Left ventricle myocardium inferior (tissue), 1 donor: ENCODE measurements at places on chromosomes 11 and 22. TPM values are rescaled to one million over a fixed set of nuclear protein-coding genes. Genes with fewer than 3 reads are reported as not detected.
A peak's percentile ranks its signal among the peaks of the same experiment; 100 is the strongest.

HOATZ gene
- not detected for total RNA-seq

- H3K36me3 ChIP-seq = no peaks in the 10 kb centered on the region
- H3K27me3 ChIP-seq = no peaks in the 10 kb centered on the region
- H3K27ac ChIP-seq = no peak overlapping the region
- no peak overlapping the region for H3K4me3 ChIP-seq
These were observed 40.7 kb downstream of the JHY start for GRCh38 chr11:122923302-122923701.

GAS2 gene
- 15.9 TPM for total RNA-seq

MUC15 gene
- not detected for total RNA-seq

- H3K4me3 ChIP-seq = no peak overlapping the region
- H3K27me3 ChIP-seq = no peaks in the 10 kb centered on the region
- H3K36me3 ChIP-seq = peaks cover 8% of the 10 kb centered on the region
These were observed 52.8 kb upstream of the GRK3 start for GRCh38 chr22:25511725-25512124.

LRRC10B gene
- 0.88 TPM for total RNA-seq

ABCG4 gene
- 1.8 TPM for total RNA-seq

CCDC81 gene
- total RNA-seq = 0.71 TPM

MYBPC3 gene
- 2,538 TPM for total RNA-seq

DENND6B gene
- 1.2 TPM for total RNA-seq

GRCh38 chr11:124745835-124746620 lies 6.0 kb downstream of the VSIG2 start:
- H3K27ac ChIP-seq = peak overlapping the region; percentile 78
- no peaks in the 10 kb centered on the region for H3K36me3 ChIP-seq
- H3K4me3 ChIP-seq = peak overlapping the region; percentile 66

LMNTD2 gene
- 0.52 TPM for total RNA-seq

GRCh38 chr22:43504068-43504467 lies 92.3 kb downstream of the MPPED1 start:
- H3K27me3 ChIP-seq = peaks cover 21% of the 10 kb centered on the region
- no peaks in the 10 kb centered on the region for H3K36me3 ChIP-seq
- no peak overlapping the region for H3K4me3 ChIP-seq
- no peaks in the 10 kb centered on the region for H3K4me1 ChIP-seq
- H3K27ac ChIP-seq = no peak overlapping the region

GRCh38 chr11:66698491-66698890 lies 20.8 kb upstream of the RBM4B start:
- no peak for DNase-seq
- no peak overlapping the region for H3K27ac ChIP-seq
- no peaks in the 10 kb centered on the region for H3K36me3 ChIP-seq
- peaks cover 8% of the 10 kb centered on the region for H3K4me1 ChIP-seq
- H3K4me3 ChIP-seq = no peak overlapping the region

DNA sequence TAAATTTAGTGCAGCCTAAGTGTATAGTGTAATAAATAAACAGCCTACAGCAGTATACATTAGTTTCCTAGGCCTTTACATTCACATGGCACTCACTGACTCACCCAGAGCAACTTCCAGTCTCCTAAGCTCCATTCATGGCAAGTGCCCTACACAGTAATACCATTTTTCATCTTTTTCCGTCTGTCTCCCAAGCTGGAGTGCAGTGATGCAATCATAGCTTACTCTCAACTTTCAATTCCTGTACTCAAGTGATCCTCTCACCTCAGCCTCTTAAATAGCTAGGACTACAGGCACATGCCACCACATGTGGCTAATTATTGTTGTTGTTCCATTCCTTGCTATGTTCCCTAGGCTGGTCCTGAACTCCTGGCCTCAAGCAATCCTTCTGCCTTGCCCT lies 54.4 kb downstream of the FCHSD2 start:
- no peaks in the 10 kb centered on the region for H3K27me3 ChIP-seq
- DNase-seq = no peak
- H3K4me1 ChIP-seq = peaks cover 22% of the 10 kb centered on the region
- no peak overlapping the region for H3K27ac ChIP-seq
- peaks cover 19% of the 10 kb centered on the region for H3K36me3 ChIP-seq

GRCh38 chr11:95283650-95284049 lies 52.6 kb upstream of the SESN3 start:
- H3K4me3 ChIP-seq = no peak overlapping the region
- H3K36me3 ChIP-seq = no peaks in the 10 kb centered on the region
- no peaks in the 10 kb centered on the region for H3K27me3 ChIP-seq
- no peak for DNase-seq
- no peaks in the 10 kb centered on the region for H3K4me1 ChIP-seq

CDC42BPG gene
- total RNA-seq = 1.1 TPM

ESAM gene
- 40.0 TPM for total RNA-seq

TIRAP gene
- 6.0 TPM for total RNA-seq

DNA sequence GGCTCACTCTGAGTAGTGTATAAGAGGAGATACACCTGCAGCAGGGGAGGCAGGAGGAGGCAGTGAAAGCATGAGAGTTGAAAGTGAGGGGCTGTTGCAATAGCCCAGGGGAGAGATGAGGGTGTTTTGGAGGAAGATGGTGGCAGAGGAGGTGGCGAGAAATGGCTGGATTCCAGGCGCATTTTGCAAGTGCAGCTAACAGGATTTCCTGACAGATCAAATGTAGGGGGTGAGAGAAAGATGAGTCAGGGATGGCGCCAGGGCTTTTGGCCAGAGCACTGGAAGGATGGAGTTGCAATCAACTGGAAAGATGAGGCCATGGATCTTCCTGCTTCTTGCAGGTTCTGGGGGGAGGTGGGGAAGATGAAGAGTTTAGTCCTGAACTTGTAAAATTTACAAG lies 16.8 kb upstream of the TSPAN18 start:
- H3K27ac ChIP-seq = no peak overlapping the region
- no peak overlapping the region for H3K4me3 ChIP-seq
- no peaks in the 10 kb centered on the region for H3K36me3 ChIP-seq
- no peaks in the 10 kb centered on the region for H3K4me1 ChIP-seq
- no peaks in the 10 kb centered on the region for H3K27me3 ChIP-seq

CASP5 gene
- not detected for total RNA-seq

DNA sequence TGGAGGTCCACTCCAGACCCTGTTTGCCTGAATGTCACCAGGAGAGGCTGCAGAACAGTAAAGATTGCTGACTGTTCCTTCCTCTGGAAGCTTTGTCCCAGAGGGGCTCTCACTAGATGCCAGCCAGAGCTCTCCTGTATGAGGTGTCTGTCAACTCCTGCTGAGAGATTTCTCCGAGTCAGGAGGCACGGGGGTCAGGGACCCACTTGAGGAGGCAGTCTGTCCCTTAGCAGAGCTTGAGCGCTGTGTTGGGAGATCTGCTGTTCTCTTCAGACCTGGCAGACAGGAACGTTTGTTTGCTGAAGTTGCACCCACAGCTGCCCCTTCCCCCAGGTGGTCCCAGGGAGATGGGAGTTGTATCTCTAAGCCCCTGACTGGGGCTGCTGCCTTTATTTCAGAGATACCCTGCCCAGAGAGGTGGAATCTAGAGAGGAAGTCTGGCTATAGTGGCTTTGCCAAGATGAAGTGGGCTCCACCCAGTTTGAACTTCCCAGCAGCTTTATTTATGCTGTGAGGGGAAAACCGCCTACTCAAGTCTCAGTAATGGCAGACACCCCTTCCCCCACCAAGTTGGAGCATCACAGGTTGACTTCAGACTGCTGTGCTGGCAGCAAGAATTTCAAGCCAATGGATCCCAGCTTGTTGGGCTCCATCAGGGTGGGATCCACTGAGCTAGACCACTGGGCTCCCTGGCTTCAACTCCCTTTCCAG lies 99.4 kb downstream of the PDE3B start:
- no peak overlapping the region for H3K4me3 ChIP-seq
- no peak for DNase-seq
- H3K4me1 ChIP-seq = no peaks in the 10 kb centered on the region
- no peaks in the 10 kb centered on the region for H3K36me3 ChIP-seq
- no peaks in the 10 kb centered on the region for H3K27me3 ChIP-seq

FGF3 gene
- not detected for total RNA-seq

DNA sequence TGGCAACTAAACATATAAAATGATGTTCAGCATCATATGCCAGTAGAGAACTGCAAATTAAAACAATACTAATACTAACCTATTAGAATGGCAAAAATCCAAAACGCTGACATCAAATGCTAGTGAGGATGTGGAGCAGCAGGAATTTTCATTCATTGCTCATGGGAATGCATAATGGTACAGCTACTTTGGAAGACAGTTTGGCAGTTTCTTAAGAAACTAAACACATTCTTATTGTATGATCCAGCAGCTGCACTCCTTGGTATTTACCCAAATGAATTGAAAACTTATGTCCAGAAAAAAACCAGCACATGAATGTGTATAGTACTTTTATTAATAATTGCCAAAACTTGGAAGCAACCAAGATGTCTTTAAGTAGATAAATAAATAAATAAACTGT lies 258.0 kb downstream of the TENM4 start:
- no peak overlapping the region for H3K4me3 ChIP-seq
- H3K27ac ChIP-seq = no peak overlapping the region
- H3K27me3 ChIP-seq = no peaks in the 10 kb centered on the region

MIOX gene
- not detected for total RNA-seq

DNA sequence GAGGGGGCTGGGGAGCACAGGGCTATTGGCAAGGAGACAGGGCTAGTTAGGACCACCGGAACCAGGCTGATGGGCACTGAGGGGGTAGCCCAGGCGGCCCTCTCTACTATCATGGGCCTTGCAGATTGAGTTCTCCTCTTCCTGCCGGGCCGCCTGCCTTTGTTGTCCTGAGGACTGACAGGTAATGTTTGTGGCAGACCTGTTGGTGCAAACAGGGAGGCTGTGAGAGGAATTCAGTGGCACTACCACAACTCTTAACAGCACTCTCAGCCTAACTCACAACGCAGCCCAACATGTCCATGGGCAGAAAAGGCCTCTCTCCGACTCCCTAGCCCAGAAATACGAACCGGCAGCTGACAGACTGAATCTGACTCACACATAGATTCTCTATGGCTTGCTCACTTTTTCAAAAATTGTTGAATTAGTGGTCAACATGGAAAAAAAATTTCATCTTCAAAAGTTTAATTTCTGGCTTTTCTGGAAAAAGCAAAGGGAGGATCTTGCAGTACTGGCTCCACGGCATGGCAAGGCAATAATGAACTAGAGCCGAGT lies 11.4 kb downstream of the KCNJ5 start:
- H3K4me3 ChIP-seq = no peak overlapping the region
- no peaks in the 10 kb centered on the region for H3K36me3 ChIP-seq
- H3K27ac ChIP-seq = no peak overlapping the region
- H3K4me1 ChIP-seq = peaks cover 60% of the 10 kb centered on the region

MN1 gene
- 7.7 TPM for total RNA-seq

ALDH3B2 gene
- not detected for total RNA-seq

GRCh38 chr22:23970201-23970641 lies 3.5 kb downstream of the DDTL start:
- H3K4me1 ChIP-seq = peaks cover 24% of the 10 kb centered on the region
- no peak for DNase-seq
- no peak overlapping the region for H3K27ac ChIP-seq
- H3K27me3 ChIP-seq = no peaks in the 10 kb centered on the region
- peaks cover 25% of the 10 kb centered on the region for H3K36me3 ChIP-seq

GRCh38 chr11:120339394-120339890 lies 3.2 kb downstream of the ARHGEF12 start:
- H3K4me1 ChIP-seq = peaks cover 91% of the 10 kb centered on the region
- peak overlapping the region; percentile 92 for H3K4me3 ChIP-seq
- no peaks in the 10 kb centered on the region for H3K36me3 ChIP-seq
- peak overlapping the region; percentile 98 for H3K27ac ChIP-seq

TMEM86A gene
- 5.4 TPM for total RNA-seq

- peak overlapping the region; percentile 64 for H3K27ac ChIP-seq
- no peak for DNase-seq
- H3K4me3 ChIP-seq = no peak overlapping the region
- peaks cover 50% of the 10 kb centered on the region for H3K4me1 ChIP-seq
- H3K36me3 ChIP-seq = no peaks in the 10 kb centered on the region
- no peaks in the 10 kb centered on the region for H3K27me3 ChIP-seq
These were observed 3.3 kb upstream of the RCN1 start for GRCh38 chr11:32087597-32087996.

- H3K4me3 ChIP-seq = no peak overlapping the region
- H3K27me3 ChIP-seq = peaks cover 88% of the 10 kb centered on the region
- peaks cover 17% of the 10 kb centered on the region for H3K4me1 ChIP-seq
- no peaks in the 10 kb centered on the region for H3K36me3 ChIP-seq
- H3K27ac ChIP-seq = no peak overlapping the region
These were observed 1338.8 kb downstream of the BRD1 start for GRCh38 chr22:48488611-48489511.

- H3K36me3 ChIP-seq = no peaks in the 10 kb centered on the region
- DNase-seq = no peak
- H3K4me1 ChIP-seq = no peaks in the 10 kb centered on the region
- H3K27ac ChIP-seq = no peak overlapping the region
These were observed 265.8 kb downstream of the BUD13 start for GRCh38 chr11:116507016-116507415.

GRCh38 chr11:76625472-76626186 lies 44.9 kb downstream of the LRRC32 start:
- no peak overlapping the region for H3K4me3 ChIP-seq
- no peaks in the 10 kb centered on the region for H3K36me3 ChIP-seq
- DNase-seq = no peak

MS4A3 gene
- not detected for total RNA-seq

- no peaks in the 10 kb centered on the region for H3K36me3 ChIP-seq
- H3K4me3 ChIP-seq = no peak overlapping the region
- no peaks in the 10 kb centered on the region for H3K27me3 ChIP-seq
These were observed 88.9 kb downstream of the RAB38 start for GRCh38 chr11:88086297-88086696.

HEPHL1 gene
- total RNA-seq = not detected

DNA sequence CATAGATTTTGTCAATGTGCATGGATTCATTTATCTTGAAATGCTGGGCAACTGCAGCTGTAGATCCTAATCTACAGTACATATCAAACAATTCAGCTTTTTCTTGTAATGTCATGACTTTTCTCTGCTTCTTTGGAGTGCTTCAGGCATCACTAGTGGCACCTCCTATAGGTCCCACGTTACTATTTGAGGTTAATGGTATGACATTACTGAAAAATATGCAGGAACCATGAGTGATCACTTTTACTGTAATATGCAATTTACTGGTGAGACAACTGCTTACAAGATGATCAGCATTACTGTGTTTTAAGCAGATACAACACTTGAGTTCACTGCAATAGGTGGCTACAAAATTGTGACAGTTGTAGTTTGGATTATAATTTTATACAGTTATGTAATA lies 3.0 kb downstream of the CENATAC start:
- no peaks in the 10 kb centered on the region for H3K27me3 ChIP-seq
- H3K4me1 ChIP-seq = peaks cover 36% of the 10 kb centered on the region
- no peak overlapping the region for H3K4me3 ChIP-seq
- DNase-seq = no peak

GRCh38 chr11:106133529-106133928 lies 56.1 kb downstream of the AASDHPPT start:
- H3K27ac ChIP-seq = no peak overlapping the region
- no peak overlapping the region for H3K4me3 ChIP-seq
- no peak for DNase-seq
- H3K36me3 ChIP-seq = no peaks in the 10 kb centered on the region

IRF7 gene
- 10.3 TPM for total RNA-seq

GRCh38 chr11:134905928-134906327 lies 493.9 kb upstream of the B3GAT1 start:
- no peak for DNase-seq
- H3K27ac ChIP-seq = no peak overlapping the region
- peaks cover 74% of the 10 kb centered on the region for H3K27me3 ChIP-seq
- no peaks in the 10 kb centered on the region for H3K36me3 ChIP-seq
- peaks cover 23% of the 10 kb centered on the region for H3K4me1 ChIP-seq

GRCh38 chr22:29138556-29139305 lies 65.9 kb downstream of the KREMEN1 start:
- H3K4me1 ChIP-seq = peaks cover 5% of the 10 kb centered on the region
- no peak overlapping the region for H3K27ac ChIP-seq
- H3K27me3 ChIP-seq = no peaks in the 10 kb centered on the region
- no peak for DNase-seq

SMTNL1 gene
- not detected for total RNA-seq
